ENCODE measurements at places on chromosomes 6 and 20.

- DNase-seq: no peak
Observed at GRCh38 chr6:151498327-151498726, 4.5 kb downstream of the CCDC170 start.

GRCh38 chr20:59778615-59779200 is 154.7 kb downstream of the SYCP2 start:
- DNase-seq: no peak

DNA sequence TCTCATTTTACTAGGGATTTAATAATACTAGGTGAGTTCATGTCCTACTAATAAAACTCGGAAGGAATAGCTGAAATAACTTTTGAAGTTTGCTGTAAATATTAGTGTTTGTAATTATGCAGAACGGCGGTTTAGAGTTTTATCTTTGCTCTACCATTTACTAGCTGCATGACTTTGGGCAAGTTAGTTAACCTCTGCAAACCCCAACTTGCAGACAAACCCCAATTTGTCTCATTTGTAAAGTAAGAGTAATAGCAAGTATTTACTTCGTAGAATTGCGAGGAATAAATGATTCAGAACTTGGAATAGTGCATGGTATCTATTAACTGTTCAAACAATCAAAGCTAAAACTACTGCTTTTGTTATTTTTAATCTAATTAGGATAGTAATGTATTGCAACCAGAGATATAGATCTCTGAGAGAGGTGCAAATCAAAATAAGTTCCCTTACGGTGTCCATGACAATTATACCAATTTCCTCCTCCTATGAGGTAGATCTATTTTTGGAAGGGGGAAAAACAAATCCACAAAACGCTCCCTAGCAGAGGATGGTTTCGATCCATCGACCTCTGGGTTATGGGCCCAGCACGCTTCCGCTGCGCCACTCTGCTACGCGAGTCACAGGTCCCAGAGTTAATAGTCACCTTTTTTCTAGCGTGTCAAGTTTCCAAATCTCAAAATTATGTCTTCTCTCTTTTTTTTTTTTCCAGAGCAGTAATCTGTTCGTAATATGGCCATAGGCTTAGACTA is 35.1 kb upstream of the BTN3A2 start:
- DNase-seq: peak; percentile 54

DNA sequence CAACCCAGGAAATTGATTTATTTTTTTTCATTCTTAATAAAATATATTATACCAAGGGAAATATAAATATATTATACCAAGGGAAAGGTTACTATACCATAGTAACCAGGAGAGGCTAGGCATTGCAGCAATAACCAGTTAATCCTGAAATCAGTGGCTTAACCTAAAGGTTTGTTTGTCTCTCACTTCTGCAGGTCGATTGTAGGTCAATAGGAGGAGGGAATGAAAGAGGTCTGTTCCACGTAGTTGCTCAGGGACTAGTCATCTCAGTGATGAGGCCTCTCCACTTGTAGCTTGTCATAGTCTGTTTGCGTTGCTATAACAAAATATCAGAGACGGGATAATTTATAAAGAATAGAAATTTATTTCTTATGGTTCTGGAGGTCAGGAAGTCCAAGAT is 168.0 kb downstream of the GJA1 start:
- no peak for DNase-seq

DNA sequence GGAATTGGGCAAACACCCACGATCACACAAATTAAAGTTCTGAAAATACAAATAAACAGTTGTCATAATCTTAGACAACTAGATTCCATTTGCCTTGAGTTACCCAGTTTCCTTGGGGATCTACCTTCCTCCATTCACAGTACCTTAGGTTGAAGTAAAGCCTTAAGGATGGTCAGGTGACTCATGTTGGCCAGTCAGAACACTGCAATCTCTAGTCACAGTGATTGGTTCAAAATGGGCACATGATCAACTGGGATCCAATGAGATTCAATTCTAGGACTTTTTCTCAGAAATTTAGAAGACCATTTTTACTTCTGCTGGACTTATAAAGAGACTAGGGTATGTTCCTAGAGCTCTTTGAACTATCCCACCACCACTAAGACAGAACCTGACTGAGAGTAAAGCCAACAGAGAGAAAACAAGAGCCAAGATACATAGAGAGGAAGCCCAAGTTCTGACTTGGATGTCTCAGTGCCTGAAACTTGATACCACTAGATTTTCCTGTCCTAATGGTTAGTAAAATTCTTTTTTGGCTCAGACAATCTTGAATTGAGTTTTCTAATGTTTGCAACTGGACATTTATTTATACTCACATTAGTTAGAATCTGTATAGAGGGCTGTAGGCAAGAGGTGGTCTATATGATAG is 8.6 kb upstream of the CLIC5 start:
- DNase-seq: no peak

GRCh38 chr6:20463396-20463795 is 61.7 kb downstream of the E2F3 start:
- DNase-seq: no peak

- no peak for DNase-seq
Observed at GRCh38 chr6:25279748-25280343, 672 bp downstream of the CARMIL1 start.

DNA sequence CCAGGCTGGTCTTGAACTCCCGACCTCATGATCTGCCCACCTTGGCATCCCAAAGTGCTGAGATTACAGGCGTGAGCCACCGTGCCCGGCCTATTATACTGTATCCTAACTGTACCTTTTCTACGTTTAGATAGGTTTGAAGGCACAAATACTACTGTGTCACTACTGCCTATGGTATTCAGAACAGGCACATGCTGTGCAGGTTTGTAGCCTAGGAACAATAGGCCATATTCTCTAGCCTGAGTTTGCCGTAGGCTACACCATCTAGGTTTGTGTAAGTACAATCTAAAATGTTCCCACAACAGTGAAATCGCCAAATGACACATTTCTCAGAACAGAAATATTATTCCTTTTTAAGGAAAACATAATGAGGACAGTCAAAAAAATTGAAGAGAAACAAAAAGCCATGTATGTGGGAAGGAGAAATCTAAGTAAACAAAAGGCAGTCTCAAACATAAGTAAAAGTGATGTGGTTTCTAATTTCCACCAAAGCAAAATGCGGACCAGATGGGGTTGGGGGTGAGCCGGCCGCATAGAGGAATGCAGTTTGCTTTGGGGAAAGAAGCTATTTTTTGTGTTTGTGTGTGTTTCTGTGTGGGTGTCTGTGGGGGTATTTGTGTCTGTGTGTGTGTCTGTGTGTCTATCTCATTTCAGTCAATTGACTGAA is 192.6 kb upstream of the SALL4 start:
- DNase-seq: no peak

GRCh38 chr20:58570204-58570859 is 55.1 kb upstream of the APCDD1L start:
- peak; percentile 54 for DNase-seq

DNA sequence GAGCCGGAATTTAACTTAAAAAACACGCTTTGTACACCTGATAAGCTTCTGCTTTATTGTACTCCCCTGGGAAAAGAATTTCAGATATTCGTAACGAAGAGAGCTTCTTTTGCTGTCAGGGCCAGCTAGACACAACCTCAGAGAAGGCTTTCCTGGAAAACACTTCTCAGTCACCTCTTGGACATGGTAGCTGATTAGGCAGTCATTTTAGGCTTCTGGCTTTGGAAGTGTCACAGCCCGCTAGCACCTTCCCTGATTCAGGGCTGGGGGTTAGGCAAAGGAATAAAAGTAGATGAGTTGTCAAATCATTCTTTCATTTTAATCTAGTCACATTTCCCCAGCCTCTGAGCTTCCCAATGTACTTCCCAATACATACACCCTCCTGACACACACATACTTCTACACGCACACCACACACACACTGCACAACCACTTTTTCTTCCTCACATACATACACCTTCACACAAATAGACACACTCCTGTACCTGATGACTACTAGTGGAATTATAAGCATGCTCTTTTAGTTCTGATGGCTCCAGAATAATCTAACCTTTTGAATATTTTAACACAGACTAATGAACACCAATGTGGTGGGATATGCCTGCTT is 34.9 kb upstream of the TINAG start:
- DNase-seq: no peak

GRCh38 chr6:4728436-4728769 is 47.8 kb upstream of the CDYL start:
- no peak for DNase-seq

DNA sequence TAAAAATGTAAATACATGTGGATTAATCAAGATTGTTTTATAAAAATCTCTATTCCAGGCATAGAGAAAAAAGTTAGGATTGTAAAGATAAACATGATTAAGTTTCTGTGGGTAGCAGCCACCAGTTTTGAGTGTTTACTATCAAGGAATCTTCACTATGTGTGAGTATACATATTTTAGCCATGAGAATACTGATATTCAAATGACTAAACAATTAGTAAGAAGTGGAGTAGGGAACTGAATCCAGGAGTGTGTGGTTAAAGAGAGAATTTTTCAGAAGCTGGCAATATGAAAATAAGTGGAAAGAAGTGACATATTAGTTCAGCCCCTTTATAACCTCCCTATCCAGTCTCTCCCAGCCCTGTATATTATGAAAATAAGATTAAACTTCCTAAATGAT is 10.3 kb downstream of the ELOVL2 start:
- no peak for DNase-seq

GRCh38 chr6:140599916-140600315 is 1225.5 kb upstream of the CITED2 start:
- no peak for DNase-seq

DNA sequence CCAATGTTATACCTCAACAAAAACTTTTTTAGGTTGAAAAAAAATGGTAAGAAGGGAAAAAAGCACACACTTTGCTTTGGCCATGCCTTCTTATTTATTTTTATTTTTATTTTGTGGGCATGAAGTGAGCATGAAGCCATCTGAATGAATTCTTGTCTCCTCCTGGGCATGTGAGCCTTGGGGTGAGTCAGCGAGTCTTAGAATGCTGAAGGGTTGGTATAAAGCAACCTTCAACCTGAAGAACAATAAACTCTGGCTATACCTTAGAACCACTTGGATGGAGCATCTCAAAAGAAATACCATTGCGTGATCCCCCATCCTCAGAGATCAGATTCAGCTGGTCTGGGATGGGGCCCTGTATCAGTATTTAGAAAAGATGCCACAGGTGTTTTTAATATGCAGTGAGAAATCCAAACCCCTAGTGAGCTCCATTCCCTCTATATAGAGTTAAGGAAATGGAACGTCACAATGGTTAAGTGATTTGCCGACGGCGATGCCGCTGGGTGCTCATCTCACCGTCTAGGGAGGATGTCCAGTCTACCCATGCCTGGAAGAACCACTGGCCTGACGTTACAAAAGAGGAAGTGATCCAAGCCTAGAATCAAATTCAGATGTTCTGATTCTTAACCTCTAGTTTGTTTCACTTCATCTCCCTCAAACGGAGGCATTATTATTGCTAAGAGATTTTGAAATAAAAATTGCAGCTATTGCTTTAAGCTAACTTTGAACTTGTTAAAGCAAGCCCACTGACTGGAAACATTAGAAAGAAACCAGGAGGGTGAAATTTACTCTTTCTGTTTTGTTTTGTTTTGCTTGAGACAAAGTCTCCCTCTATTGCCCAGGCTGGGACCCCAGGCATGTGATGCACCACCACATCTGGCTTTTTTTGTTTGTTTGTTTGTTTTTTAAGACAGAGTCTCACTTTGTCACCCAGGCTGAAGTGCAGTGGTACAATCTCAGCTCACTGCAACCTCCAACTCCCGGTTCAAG is 67.1 kb downstream of the EDN1 start:
- no peak for DNase-seq

- peak; percentile 85 for DNase-seq
Observed at GRCh38 chr6:27518881-27519795, 46.2 kb upstream of the ZNF184 start.

GRCh38 chr20:44734938-44735337 is 10.7 kb upstream of the KCNK15 start:
- DNase-seq: no peak

GRCh38 chr20:44609516-44610312 is 27.3 kb downstream of the PKIG start:
- DNase-seq: peak; percentile 77

DNA sequence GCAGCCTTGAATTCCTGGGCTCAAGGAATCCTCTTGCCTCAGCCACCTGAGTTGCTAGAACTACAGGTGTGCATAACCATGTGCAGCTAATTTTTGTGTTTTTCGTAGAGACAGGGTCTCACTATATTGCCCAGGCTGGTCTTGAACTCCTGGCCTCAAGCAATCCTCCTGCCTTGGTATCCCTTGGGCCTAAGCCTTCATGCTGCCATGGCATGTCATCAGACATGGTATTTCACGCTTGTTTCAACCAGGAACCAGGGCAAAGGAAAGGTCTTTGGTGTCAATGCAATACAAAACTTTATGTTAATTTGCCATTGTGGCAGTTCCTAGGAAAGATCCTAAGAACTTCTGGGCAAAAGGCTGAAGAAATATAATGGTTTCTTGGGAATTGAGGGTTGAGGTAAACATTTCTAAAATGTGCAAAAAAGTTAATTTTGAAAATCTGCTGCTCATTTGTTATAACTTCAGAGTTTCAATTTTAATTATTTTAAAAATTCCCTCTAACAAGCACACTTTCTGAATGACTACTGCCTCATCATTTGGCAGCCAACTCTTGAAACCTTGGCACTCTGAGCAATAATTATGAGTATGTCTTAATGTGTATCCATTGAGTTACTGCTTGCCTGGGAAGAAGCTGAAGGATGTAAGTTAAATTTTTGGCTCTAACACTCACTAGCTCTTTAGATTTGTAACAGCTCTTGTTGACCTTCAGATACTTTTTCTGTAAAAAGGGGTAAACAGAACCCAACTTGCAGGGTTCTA is 154.1 kb downstream of the GJA10 start:
- DNase-seq: no peak

DNA sequence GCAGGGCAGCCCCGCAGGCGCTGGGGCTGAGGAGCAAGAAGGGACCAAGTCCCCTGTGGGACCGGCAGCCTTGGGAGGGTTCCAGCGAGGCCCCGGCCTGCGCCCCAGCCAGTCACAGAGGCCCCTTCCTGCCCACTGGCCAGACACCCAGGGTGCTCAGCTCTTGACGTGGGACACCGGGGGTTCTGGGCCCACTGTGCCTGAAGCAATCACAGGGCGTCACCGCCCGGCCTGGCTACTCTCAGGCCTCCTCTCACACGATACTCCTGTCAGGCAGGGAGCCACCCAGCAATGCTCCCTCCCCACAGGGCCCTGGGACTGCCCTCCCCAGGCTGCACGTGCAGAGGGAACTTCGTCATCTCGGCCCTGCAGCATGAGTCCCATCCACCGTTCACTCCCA is 14.5 kb downstream of the TAF4 start:
- no peak for DNase-seq

- DNase-seq: no peak
Observed at GRCh38 chr6:132446855-132447241, 45.6 kb upstream of the MOXD1 start.
